Stimulated activated CD4-positive, alpha-beta T cell treated with anti-CD3 and anti-CD28 coated beads, TNF-alpha, amount 100 ng/mL, for 1 hour (primary cell): ENCODE measurements at places on chromosomes 5 and 9.

- no peak for DNase-seq
Measured at GRCh38 chr5:98085593-98085992, 687.9 kb upstream of the RGMB start.

DNA sequence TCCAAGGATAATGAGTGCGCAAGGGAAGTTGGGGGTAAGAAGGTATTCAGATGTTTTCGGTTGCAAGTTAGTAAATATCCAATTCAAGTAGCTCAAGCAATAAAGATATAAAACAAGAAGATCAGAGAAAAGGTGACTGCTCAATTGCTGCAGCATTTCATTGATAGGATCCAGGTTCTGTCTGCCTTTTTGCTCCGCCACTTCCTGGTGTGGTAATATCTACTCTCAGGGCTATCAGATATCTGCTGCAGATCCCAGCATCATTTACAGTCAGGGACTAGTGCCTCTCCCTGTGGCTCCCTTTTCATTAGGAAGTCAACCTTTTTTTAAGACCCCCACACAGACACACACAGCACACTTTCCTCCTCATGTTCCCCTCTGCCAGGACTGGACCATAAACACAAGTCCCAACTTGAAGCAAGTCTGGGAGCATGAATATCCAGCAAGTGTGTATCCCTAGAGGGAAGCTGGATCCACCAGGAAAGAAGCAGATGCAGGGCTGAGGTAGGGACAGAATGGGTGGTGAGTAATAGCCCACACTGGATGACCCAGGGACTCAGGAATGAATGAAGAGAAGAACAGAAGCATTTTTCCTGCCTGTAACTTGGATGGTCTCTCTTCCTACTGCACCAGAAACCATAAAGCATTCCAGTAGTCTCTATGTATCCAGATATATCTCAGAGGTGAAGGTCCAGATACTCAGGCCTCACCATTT, 53.7 kb downstream of the ZNF622 start:
- DNase-seq: no peak

- no peak for DNase-seq
Measured at GRCh38 chr5:95644351-95645042, 2.1 kb upstream of the RFESD start.

DNA sequence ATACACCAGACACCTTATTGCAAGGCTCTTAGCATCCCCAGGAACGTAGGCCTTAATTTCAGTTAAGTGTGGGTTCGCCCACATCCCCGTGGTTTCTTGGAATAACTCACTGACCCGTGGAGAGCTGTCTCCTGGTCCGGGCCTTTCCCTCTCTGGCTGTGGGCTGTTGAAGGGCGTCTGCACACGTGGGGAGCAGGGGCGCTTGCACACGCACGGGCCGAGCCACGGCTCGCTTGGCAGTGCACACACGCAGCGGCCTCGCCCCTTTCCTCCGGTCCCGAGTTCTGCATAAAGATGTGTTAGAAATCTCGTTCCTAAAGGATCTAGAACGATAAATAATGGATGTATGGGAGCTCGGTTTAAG, 141.9 kb downstream of the PBX3 start:
- DNase-seq: no peak

GRCh38 chr9:86168256-86168655, 68.9 kb upstream of the GOLM1 start:
- no peak for DNase-seq

GRCh38 chr5:127892467-127893207, 189.4 kb downstream of the CCDC192 start:
- no peak for DNase-seq
